NCI-H1092 treated with DMSO at 0.1 percent for 48 hours (cell line): ENCODE measurements at places on chromosomes 12 and 14.
A peak's percentile ranks its signal among the peaks of the same experiment; 100 is the strongest.

DNA sequence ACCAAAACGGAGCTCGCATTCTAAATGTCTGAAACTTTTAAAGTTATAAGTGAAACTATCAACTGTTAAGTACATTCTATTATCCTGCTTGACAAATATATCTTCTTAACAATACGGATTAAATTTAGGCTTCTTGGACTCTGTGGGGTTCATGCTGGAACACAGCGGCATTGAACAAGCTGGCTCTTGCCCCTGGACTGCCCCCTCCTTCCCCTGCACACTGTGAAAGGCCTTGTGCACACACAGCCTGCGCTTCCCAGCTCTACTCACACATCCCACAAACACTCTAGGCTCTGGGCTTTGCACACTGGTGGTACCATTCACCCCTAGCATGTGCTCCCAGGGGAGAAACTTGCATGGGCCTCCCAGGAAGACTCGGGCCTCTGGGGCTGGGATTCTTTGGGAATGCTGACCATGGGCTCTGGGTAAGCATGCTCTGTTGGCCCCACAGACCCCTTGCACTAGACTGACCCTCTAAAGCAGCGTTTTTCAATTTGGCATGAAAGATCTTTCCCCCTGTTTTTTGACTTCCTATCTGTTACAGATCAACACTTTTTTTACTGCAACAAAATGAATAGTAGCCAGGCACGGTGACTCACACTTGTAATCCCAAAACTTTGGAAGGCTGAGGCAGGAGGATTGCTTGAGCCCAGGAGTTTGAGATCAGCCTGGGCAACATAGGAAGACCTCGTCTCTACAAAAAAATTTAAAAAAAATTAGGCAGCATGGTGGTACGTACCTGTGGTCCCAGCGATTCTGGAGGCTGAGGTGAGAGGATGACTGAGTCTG is 96.2 kb upstream of the CPM start:
- DNase-seq, result no peak

DNA sequence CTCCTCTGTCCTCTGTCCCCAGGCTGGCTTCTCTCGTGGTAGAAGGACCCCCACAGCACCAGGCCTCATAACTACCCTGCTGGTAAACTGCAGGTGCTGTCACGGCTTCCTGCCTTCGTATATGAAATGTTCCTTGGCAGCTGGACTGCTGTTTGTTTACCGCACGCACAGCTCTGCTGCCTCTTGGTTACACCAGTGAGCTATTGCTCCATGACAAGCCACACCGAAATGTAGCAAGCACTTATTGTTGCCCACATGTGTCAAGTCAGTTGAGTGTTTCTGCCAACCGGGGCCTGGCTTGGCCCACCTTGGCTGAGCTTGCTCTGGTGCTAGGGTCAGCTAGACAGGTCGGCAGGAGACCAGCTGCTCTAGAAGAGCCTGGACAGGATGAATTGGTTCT is 21.7 kb upstream of the TCL1B start:
- DNase-seq, result peak; percentile 82

- DNase-seq, result no peak
Measured at GRCh38 chr12:15726027-15726877, 62.9 kb downstream of the EPS8 start.

DNA sequence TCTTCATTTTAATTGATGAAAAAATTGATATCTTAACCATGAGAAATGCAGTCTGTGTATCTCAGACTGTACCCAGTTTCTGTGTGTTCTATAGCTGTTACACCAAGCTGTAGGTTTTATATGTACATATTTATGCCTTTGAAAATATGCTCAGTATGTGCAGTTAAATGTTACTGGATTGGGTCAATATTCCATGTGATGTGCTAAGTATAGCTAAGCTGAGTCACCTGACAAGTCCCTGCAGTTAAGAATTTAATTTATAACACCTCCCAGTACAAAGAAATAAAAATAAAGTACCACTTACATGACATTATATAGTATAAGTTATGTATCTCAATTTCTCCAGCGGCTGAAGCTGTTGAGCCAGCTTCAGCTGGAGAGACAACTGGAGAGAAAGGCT is 984.0 kb downstream of the GALC start:
- DNase-seq, result no peak

DNA sequence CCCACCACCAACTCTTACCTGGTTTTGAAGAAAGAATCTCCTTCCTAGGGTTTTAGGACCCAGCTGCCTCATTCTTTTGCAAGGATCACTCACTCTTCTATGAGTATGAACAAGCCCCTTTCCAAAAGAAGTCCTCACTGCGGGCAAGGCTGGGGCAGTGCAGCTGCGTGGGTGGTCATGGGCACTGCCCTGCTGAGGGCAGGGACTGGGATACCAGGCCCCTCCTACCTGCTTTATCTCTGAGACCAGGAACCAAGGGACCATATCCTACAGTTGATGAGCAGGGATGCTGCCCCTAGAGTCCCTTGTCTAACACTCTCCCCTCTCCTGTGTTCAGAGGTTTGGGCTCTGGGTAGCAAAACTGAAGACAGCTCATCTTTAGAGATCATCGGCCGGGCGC is 20.5 kb downstream of the HPD start:
- no peak for DNase-seq

DNA sequence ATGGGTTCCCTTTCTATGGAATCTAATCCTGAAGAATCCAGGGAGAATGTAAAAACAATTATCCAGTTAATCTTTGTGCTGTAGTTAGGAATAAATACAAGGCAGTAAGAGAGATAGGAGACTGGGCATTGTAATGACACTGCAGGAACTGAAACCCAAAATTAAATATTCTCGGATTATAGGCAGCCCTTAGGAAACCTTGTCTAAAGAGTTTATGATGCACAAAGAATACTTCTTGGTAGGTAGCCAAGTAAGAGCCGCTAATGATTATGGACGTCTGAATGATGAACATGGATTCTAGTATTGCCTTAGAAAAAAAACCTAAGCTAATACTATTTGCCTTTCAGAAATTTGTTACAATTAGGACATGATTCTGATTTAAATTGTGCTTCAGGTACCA is 165.4 kb upstream of the LRIG3 start:
- DNase-seq, result peak; percentile 83

GRCh38 chr14:24285351-24285750 is 14.0 kb upstream of the RABGGTA start:
- no peak for DNase-seq

- peak; percentile 15 for DNase-seq
Measured at GRCh38 chr12:127280393-127281275, 986.3 kb upstream of the TMEM132C start.
